ENCODE measurements at places on chromosomes 6 and 20.

GRCh38 chr20:36467076-36467999, 74.0 kb upstream of the MYL9 start:
- no peak for DNase-seq

GRCh38 chr20:39019805-39020325, 57.7 kb downstream of the DHX35 start:
- DNase-seq, result no peak

- DNase-seq, result no peak
Observed at GRCh38 chr20:16378712-16379370, 194.4 kb downstream of the KIF16B start.

DNA sequence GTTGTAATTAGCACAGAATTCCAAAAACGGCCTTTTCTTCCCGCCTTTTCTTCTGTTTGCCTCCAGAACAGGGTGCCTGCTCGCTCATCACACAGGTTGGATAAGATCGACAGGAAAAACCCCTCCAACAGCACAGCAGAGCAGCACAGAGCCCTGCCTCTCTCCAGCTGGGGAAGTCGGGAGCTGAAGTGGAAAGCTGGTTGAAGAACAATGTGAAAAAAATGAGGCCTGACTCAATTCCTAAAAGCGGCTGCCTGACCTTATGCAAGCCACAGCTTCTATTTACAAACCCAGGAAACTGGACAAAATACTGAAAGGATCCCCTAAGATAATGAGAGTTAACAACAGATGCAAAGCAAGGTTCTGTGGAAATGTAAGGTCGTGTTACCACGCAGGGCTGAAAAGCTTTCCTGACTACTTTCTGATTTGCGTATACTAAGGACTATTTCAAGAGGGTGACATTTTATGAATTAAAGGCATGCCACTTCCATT, 116.9 kb downstream of the TTLL2 start:
- DNase-seq, result no peak

DNA sequence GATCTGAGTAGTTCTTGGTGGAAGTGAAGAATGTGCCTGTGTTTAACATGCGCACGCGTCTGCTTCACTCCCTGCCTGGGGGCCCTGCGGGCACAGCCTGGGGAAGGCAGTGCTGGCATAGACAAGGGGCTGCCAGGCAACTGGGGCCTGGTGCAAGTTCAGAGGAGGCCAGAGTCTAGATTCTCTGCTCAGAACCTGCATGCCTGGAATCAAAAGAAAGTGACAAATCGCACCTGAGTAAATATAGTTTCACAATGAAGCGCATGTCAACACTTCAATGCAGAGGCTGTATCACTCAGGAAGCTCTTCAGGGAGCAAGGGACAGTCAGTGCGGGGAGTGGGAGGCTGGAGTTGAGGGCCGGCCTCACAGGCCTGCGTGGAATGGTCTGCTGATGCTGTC, 24.2 kb upstream of the PPP1R14C start:
- no peak for DNase-seq
